ENCODE measurements at places on chromosomes 1 and 21.

DNA sequence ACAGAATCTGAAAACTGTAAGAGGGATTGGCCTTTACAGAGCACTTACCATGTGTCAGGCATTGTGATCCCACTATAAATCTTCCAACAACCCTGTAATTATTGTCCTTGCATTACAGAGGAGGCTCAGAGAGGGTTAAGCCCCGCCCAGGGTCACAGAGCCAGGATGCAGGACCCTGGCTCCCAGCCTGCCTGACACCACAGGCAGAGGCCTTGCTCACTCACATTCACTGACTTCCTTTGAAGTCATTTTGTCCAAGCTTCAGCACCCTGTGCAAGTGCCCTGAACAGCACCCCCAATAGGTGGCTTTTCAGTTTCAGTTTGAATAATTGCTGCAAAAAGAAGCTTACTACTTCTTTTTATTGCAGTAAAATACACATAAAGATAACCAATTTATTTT, 256.8 kb upstream of the NFIA start:
- DNase-seq: peak; percentile 22

- DNase-seq: no peak
Measured at GRCh38 chr1:73907051-73907450, 290.9 kb downstream of the LRRIQ3 start.

- no peak for DNase-seq
Measured at GRCh38 chr1:54002544-54003248, 15.3 kb downstream of the LDLRAD1 start.

DNA sequence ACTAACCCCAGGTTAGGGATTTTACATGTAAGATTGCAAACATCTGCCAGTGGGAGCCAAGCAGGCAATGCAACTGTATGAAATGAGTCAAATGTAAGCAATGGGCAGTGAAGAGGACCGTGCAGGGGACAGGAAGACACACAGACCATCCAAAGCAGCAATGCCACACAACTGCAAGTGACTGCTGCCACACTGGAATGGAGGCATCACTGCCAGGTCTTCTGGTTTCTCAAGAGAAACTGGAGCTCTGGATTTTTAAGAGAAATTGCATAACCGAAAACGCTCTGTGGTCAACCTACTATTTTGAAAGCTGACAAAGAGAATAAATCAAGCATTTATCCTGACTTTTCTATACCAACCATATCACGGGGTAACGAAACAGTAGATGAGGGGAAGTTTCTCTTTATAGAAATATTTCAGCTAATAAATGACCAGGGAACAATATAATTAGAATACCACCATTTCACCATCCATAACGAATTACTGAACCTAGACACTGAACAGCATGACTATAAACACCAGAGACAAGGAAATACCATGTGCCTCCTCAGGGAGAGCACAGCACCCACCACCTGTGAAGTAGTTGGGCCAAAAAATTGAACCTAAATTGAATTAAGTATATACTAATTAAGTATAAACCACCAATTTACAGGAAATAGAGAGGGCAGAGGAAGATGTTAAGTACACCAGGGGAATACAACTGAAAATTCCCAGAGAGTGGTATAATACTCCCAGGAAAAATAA, 4.4 kb downstream of the AK2 start:
- no peak for DNase-seq

GRCh38 chr1:243723458-243724043, 126.5 kb downstream of the AKT3 start:
- DNase-seq: no peak

DNA sequence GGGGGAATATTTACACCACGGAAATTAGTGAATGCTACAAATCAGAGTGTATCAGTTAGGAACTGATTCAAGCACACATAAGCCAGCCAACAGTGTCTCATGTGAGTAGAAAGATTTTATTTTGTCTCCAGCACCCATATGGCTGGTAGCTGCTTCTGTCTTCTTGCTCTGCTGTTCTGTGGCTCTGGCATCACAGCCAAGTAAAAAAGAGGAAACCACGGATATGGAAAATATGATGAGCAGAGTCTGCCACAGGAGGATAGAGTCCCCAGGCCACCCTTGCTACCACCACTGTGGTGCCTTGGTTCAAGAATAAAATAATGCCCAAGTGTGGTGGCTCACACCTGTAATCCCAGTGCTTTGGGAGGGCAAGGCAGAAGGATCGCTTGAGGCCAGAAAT, 53.6 kb upstream of the SPOCD1 start:
- DNase-seq: no peak

DNA sequence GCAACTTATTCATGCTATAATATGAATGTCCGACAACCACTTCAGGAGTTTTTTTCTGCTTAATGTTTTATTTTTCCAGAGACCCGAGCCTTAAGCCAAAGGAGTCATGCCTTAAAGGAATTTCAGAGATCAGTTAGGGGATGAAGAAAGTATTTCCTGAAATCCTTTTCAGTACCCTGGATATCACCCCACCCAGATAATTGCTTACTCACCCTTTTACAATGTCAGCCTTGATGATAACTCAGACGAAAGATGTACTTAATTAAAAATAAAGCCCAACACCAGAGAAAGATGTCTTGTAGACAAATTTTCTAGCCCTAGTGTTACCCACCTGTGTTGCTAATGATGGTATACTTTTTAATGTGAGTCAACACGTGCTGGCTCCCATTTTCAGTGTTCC, 124.1 kb downstream of the XCL2 start:
- no peak for DNase-seq

DNA sequence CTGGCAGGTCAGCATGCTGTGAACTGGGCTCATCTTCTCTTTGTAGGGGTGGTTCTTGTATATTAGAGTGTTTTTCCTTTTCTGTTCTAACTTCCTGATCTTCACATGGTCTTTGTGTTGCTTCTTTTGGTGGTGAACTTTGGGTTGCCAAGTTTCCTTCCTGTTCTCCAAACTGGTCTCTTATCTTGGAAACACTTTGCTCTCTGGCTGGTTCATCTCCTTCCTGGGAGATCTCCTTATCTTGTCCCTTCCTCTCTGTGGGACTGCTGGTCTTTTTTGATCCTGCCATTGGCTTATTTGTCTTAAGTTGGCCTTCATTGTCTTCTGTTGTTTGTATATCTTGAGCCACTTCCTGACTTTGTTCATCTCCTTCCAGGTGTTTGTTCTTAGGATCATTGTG, 2.1 kb downstream of the TCHHL1 start:
- no peak for DNase-seq

- no peak for DNase-seq
Measured at GRCh38 chr1:46596036-46596435, 8.0 kb downstream of the MKNK1 start.

DNA sequence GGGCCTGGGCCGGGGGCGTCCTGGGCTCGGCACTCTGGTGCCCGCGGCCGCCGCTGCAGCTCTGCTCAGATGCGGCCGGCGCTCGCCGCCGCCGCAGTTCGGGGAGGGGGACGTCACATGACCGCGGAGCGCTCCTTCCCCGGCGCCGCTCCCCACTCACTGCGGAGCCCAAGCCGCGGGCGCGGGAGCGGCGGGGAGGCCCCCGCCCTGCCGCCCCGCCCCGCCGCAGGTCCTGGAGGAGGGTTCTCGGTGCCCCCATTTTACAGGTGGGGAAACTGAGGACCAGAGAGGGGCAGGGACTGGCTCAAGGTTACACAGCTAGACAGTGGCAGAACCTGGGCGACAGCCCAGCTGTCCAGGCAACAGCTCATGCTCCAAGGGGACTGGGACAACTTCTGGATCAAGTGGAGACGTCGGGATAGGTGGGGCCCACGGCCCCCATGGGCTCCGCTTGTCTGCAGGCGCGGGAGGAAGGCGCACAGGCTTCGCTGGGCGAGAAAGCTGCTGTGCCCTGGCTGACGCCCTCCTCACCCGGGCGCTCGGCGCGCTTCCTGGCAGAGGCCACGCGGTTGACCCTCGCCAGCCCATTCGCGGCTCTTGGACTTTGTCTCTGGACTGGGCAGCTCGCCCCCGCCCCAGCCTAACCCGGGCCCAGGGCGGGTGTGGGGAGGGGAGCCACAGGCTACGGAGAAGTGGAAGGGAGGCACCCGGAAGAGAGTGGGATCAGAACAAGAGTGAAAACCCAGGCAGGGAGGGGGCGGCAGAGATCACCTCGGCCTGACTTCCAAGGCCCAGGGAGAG, at the start of gene RAP1GAP:
RAP1GAP (minus strand) TSS at position 100 of the 801 bp plus-strand sequence. CDS start 49,325 bp downstream, outside the sequence.
- no peak for DNase-seq

DNA sequence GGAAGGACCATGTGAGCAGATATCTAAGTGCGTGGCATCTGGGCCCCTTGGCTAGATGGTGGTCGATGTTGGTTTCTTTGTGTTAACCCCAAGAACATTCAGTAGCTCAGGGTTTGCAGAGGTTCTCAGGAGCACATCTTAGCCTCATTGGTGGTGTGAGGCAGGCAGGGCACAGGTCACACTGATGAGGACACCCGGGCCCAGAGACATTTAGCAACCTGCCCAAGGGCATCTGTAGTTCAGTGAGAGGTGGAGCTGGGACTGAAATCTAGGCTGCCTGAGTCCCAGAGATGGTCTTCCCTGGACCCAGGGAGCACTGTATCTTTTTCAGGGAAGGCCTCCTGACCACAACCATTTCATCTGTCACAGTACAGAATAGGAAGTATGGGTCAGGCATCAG, 859 bp upstream of the SLC5A9 start:
- DNase-seq: no peak

GRCh38 chr1:184640505-184640904, 114.2 kb downstream of the EDEM3 start:
- no peak for DNase-seq

GRCh38 chr1:167145965-167146364, 52.1 kb downstream of the STYXL2 start:
- DNase-seq: no peak

GRCh38 chr1:214979191-214979590, 103.3 kb upstream of the KCNK2 start:
- DNase-seq: no peak

DNA sequence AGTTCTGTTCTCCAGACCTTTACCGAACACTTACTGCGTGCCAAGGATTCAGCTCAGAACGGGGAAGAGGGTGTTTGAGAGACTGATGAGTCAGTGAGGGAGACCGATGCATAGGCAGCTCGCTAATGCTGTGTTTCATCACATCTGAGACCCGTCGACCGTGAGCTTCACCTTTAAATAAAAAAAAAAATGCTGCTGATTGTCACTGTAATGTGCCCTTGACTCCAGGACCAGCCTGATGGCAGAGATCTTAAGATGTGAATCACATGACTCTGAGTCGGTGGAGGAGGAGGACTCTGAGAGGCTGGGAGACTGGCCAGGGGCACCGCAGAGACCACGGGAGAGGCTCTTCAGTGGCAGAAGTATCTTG, 28.8 kb downstream of the SPSB1 start:
- DNase-seq: no peak

DNA sequence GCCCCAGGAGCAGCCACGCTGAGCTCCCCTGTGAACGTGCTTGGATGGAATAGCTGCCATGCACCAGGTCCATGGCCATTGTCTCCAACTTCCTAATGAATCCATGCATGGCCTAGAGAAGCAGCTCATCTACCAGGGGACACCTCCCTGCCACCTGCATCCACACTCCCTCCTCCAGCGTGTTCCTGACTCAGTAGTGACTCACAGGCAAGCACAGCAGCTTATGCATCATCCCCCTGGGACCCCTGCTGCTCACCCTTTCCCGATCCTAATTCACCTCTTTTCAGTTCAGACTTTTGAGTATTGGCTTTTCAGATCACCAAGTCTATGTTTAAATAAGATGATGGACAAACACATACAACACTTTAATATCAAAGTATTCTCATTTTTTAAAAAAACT, 39.9 kb upstream of the TADA1 start:
- DNase-seq: no peak

GRCh38 chr1:169676001-169676400, 35.4 kb downstream of the SELL start:
- DNase-seq: peak; percentile 3

- DNase-seq: no peak
Measured at GRCh38 chr1:112110031-112110430, 120.6 kb upstream of the KCND3 start.

GRCh38 chr1:91124989-91125417, 103.2 kb upstream of the ZNF644 start:
- no peak for DNase-seq

GRCh38 chr1:21704145-21704544, 35.0 kb upstream of the RAP1GAP start:
- DNase-seq: no peak

- no peak for DNase-seq
Measured at GRCh38 chr1:183723571-183723970, 70.5 kb upstream of the APOBEC4 start.

DNA sequence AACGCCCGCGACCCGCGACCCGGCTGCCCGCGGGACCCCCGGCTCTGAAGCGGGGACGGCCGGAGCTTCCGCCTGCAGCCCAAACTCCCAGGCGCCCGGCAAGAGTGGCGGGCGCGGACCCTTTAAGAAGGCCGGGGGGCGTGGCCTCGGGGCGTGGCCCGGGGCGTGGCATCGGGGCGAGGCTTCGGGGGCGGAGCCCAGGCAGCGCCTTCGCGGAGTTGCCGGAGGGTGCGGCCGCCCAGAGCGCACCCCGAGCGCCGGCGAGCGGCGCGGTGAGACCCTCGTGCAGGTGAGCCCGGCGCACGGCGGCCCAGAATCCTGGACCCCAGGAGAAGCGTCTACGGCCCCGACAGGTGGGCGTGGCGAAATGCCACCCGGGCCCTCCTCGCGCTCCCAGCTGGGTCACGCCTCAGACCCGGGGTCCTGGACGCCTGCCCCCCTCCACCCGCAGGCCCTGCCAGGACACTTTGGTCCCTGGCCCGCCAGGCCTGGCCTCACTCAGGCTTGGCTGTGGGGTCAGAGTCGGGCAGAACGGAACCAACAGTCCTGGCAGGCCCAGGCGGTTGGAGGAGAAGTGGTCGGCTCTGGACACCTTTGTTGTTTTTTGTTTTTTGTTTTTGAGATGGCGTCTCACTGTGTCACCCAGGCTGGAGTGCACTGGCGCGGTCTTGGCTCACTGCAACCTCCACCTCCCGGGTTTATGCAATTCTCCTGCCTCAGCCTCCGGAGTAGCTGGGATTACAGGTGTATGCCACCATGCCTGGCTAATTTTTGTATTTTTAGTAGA, 14.4 kb downstream of the RNF223 start:
- peak; percentile 62 for DNase-seq

DNA sequence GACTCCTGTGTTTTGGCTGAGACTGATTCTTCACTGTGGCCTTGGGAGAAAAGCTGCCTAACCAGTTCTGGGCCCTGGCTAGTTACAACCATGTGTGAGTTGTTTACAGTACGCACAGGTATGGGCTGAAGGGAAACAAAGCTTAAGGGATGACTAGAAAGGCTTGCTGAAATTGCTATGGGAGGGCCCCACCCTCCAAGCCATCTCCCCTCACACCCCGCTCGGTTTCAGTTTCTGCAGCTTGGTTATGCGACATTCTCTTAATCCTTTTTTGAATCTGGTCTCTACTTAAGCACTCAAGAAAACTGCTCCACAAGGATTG, 43.1 kb downstream of the PBX1 start:
- no peak for DNase-seq

GRCh38 chr1:62311473-62311943, 7.7 kb downstream of the KANK4 start:
- no peak for DNase-seq

GRCh38 chr1:163227126-163227525, 24.4 kb upstream of the RGS5 start:
- DNase-seq: no peak
